ENCODE measurements at places on chromosomes 6 and 20.

DNA sequence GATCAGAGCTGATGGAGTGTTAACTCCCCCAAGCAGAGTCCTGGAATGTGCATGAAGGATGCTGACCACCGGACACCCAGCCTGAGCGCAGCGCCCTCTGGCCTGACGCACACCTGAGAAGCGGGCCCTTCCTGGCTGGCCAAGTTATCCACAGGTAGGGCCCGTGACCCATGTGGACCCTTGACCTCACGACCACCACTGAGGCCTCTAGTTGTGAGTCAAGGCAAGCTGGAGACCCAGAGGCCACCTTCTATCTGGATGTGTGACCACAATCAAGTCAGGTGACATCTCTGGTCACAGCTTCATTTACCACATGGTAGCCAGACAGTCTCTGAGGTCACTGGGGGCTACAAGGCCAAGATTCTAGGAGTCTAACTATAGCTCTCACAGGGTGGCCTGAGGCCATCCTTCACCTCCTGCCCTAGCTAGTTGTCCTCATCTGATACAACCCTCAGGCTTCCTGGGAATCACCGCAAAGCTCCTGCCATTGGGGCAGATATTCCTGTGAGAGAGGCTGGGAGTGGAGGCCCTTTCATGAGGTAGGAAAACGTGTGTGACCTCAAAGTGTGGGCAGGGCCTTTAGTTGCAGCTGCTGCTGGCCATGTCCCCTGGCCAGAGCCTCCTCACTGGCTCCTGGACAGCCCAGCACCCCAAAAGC, 53.1 kb downstream of the DSTN start:
- peak; percentile 3 for DNase-seq

GRCh38 chr6:110332281-110332680, 25.9 kb downstream of the METTL24 start:
- DNase-seq = no peak

DNA sequence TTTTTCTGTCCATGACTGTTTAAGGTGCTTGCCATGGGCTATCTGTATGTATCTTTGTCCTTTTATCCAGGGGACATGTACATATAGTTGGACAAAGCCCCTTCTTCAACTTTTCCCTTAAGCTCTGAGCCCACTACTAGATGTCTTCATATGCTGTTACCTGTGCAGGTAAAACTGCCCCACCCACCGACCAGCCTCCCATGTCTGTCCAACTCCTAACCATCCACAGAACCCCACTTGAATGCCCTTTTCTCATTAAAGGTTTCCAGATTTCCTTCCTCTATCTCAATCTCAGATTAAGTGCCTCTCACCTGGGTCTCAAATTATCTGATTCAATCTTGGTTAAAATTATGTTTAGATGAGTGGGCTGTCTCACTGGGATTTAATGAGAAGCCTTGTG, 136.3 kb downstream of the RNASET2 start:
- DNase-seq = no peak

DNA sequence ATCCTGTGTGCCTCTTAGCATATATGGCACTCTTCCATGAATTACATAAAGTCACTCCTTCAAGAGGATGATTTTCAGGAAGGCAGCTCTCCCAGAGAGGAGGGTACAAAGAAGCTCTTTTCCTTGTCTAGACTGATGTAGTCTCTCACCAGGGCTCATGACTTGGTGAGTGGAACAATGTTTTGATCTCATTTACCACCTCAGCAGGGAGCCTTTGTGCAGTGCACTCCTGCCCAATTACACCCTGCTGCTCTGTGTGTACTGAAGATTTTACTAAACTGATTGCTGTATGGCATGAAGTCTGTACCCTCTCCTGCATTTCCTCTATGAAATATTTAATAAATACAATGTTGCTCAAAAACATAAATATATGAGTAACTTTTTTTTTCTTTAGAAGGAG, 598.3 kb upstream of the HS3ST5 start:
- no peak for DNase-seq

DNA sequence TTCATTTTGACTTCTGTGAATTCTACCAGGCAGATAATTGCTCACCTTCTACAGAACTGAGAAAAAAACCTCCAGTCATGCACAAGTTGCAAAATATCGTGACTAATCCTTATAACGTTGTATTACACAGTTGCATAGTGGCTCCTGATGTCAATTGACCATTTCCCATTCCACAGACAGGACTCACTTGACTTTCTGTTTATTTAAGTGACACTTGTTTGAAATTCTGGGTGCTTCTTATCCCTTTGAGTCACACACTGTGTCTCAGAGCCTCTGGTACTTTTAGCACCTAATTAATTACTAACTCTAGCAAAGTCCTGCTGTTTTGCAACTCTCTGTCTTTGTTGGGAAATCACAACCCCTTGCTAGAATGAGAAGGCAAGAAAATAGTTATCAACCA, 16.2 kb upstream of the RSPO3 start:
- no peak for DNase-seq

- no peak for DNase-seq
Measured at GRCh38 chr6:20242397-20242796, 30.1 kb upstream of the MBOAT1 start.

- no peak for DNase-seq
Measured at GRCh38 chr6:112591329-112591728, 244.2 kb downstream of the RFPL4B start.

GRCh38 chr6:2770171-2770570, 5.0 kb downstream of the WRNIP1 start:
- no peak for DNase-seq

DNA sequence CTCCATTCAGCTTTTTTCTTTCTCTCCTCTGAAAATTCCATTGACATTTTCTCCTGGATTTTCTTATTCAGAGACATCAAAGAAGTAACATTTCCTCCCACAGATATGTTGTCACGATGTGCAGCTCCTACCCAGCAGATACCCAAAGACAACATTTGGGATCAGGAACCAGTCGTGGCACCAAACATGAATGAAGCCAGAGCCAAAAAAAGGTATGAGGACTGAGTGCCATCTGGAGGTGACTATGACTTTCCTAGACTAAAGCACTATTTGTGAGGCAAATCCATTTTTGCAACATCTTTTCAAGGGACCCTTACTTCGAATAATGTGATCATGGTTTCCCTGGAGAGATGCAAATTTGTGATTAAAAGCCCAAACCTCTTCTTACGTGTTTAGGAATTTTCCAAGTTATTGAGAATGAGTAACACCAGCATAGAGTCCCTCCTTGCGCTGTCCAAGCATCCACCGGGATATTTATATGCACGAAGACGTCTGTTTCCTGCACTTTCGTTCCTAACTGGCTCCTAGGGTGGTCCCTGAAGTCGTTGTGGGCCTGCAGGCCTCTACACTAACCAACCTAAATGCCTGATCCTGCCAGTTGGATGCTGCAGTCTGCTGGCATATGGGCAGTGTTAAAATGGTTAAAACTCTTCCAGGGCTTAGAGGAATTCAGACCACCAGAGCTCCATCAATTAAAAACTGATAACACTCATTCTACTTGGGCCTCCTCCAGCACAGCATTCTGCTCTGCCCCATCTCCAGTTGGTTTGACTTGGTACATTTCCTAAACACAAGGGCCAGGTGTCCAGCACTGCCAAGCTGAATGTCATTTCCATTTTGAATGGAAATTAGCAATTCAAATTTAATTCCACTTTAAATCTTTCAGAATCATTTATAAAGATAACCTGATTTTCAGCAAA, 256.6 kb downstream of the C6orf118 start:
- DNase-seq = no peak

GRCh38 chr6:7108964-7109836, 1.4 kb downstream of the RREB1 start:
- DNase-seq = peak; percentile 73

Data from tibial nerve (tissue), 4 donors.